SHP77 treated with DMSO at 0.1 percent for 48 hours (cell line): ENCODE measurements at places on chromosomes 3 and 15.

DNA sequence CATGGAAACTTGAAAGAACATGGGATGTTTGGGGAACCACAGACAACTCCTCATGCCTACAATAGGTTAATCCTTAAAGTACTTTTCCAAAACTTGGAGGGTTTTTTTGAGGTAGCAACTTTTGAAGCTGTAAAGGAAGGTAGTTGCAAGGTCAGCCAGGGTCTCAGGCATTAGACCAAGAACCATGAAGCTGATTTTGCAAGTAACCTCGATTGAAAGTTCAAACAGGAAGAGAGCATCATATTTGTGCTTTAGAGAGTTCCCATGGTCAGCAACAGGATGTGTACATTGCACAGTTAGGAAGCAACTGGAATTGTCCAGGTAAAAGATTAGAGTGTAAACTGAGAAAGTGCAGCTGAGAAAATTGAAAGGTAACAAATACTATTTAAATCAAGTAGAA is 199.8 kb upstream of the NR2F2 start:
- DNase-seq: no peak

- DNase-seq: no peak
Measured at GRCh38 chr3:196609805-196610515, 29.5 kb upstream of the NRROS start.

DNA sequence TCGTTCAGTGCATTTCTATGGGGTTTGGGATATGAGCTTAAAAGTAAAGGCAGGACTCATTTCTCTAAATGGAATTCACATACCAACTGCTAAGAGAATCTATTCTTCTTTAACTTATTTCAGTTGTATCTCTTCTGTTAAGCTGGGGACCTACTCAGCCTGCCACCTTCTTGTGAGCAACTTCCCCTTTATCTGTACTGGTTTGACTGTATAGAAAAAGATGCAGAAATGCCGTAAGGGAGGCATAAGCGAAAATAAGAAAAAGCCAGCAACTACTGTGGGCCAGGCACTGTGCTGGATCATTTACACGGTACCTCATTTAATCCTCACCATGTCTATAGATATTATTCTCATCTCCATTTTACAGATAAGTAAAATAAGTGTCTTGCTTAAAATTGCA is 38.4 kb downstream of the RBMS3 start:
- DNase-seq: no peak

DNA sequence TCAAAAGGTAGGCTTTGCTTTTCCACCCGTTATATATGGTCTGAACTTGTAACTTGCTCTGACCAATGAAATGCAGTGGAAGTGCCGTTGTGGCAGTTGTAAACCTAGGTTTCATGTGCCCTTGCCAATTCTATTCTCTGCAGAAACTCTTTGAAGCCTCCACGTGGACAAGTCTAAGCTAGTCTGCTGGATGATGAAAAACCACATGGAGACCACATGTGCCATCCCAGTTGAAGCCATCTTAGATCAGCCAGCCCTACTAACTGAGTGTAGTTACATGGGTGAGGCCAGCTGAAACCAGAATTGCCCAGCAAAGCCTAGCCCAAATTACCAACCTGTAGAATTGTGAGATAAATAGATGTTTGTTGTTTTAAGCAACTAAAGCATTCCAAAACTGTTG is 183.7 kb upstream of the KCNH8 start:
- no peak for DNase-seq

GRCh38 chr15:70375006-70375431 is 277.3 kb upstream of the TLE3 start:
- no peak for DNase-seq

- DNase-seq: no peak
Measured at GRCh38 chr3:143433787-143434378, 314.3 kb downstream of the CHST2 start.

- DNase-seq: no peak
Measured at GRCh38 chr3:4323246-4324027, 20.3 kb downstream of the SETMAR start.

GRCh38 chr3:13451301-13451673 is 28.8 kb upstream of the HDAC11 start:
- no peak for DNase-seq

DNA sequence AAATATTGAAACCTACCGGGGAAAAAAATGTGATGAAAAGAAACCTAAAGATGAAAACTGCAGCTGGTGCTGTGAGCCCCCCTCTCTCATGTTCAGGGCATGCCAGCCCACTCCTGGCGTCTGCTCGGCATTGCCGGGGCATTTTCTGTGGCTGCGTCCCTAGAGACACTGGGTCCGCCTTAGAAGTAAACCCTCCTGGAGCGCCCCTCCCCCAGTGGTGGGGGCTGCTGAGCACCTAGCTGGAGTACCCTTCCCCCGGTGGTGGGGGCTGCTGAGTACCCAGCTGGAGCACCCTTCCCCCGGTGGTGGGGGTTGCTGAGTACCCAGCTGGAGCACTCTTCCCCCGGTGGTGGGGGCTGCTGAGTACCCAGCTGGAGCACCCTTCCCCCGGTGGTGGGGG is 24.5 kb upstream of the GABRA5 start:
- DNase-seq: no peak

GRCh38 chr3:73502609-73503583 is 121.8 kb downstream of the PDZRN3 start:
- peak; percentile 84 for DNase-seq

GRCh38 chr15:49199666-49200065 is 29.6 kb downstream of the GALK2 start:
- no peak for DNase-seq

- no peak for DNase-seq
Measured at GRCh38 chr15:65695081-65695480, 73.3 kb downstream of the SLC24A1 start.

- no peak for DNase-seq
Measured at GRCh38 chr3:193852901-193853300, 259.9 kb downstream of the OPA1 start.

DNA sequence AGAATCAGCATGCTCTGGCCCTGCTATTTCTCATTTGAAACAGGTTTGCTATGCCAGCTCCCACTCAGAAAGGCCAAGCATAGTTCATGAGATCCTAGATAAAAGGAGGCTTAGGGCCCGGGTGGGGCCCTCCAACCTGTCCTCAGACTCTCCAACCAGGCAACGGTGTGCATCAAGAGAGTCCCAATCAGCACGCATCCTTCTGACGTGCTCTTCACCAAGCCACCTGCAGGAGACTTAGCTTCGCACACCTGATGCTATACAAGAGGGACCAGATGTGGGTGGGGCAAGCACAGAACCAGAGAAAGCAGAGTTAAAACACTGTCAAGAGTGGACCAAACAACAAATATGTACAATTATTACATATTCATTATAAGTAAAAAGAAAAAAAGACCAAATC is 17.3 kb downstream of the STIMATE start:
- DNase-seq: no peak

- no peak for DNase-seq
Measured at GRCh38 chr3:123660900-123661299, 76.0 kb upstream of the HACD2 start.

DNA sequence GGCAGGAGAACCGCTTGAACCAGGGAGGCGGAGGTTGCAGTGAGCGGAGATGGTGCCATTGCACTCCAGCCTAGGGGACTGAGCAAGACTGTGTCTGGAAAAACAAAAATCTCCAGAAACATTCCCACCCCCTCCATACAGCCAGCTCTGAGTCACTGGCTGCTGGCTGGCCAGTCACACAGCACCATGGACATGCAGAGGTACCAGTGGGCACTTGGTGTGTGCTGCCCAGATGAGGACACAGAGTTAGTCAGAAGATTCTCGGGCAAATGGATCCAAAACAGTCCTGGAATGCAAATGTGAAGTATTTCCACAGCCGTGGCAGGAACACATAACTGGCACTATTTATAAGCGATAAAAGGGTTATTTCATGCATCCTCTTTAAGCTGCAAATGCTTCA is 44.6 kb downstream of the BDH1 start:
- DNase-seq: no peak

DNA sequence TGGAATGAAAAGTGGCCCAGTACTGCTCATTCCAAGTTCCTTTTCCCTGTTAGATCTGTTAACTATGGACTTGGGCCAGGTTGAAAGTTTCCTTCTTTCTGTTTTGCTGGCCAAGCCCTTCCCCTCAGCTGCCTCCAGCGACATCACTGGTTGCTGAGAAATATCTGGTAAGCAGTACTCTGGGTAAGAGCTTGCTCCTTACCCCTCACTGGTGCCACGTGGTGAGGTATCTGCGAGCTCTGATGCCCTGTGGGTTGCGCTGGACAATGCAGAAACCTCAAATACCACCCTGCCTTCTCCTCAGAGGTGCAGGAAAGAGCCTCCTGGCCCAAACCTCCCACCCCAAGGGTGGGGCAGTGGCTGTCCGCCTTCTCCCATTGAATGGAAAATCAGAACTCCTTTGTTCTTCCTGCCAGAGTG is 42.9 kb upstream of the APH1B start:
- no peak for DNase-seq

DNA sequence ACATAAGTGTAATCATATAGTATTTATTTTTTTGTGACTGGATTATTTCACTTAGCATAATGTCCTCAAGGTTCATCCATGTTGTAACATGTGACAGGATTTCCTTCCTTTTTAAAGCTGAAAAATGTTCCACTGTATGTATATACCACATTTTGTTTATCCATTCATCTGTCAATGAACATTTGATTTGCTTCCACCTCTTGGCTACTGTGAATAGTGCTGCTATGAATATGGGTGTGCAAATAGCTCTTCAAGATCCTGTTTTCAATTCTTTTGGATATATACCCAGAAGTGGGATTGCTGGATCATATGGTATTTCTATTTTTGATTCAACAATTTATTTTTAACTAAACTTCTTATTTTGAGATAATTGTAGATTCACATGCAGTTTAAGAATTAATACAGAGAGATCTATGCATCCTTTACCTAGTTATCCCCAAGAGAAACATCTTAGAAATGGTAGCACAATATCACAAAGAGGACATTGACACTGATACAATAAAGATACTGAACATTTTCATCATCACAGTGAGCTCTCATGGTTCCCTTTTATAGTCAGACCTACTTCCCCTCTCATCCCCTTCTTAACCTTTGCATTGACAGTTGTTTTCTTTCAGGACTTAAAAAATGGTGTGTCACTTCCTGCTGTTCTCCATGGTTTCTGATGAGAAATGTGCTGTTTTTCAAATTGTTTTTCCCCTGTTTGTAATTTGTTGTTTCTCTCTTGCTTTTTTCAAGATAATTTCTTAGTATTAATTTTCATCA is 90.1 kb downstream of the SATB1 start:
- DNase-seq: no peak

DNA sequence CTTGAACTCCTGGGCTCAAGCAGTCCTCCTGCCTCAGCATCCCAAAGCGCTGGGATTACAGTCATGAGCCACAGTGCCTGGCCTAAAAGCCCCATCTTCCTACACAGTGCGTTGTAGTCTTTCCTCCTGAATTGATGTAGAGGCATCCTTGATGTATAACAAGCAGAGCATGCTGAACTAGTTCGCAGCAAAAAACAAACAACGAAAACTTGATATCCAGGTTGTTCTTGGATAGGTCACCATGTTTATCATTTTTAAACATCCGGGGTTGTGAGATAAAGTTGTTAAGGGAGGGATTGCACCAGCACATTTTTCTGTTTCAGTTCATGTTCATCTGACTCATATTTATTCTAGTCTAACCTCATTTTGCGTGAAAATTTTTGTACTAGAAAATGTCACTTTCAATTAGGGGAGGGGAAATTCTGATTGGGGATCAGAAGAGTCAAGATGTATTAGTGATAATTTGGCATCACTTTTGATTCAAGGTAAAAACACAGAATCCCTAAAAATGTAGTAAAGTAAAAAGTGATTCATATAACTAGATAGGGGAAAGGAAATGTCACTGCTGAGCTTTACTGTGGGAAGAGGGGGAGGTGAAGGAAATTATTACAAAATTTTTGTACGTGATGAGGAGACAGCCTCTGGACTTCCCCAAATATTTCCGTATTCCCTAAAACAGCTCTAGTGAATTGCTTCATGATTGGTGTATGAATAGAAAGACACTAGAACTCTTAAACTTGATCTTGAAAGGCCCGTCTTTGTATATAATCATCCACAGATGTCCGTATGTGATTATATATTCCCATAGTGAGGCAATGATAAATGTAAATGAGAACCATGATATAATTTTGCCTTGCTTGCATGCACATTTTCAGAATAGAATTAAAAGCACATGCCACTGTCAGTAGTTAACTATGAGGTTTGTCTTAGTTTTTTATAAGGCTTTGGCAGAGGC is 22.9 kb downstream of the RAB8B start:
- no peak for DNase-seq

- no peak for DNase-seq
Measured at GRCh38 chr3:188268336-188268735, 114.4 kb downstream of the LPP start.

- DNase-seq: no peak
Measured at GRCh38 chr15:98519767-98520550, 128.4 kb upstream of the IGF1R start.

GRCh38 chr15:41411441-41411840 is 5.5 kb upstream of the RTF1 start:
- no peak for DNase-seq

- no peak for DNase-seq
Measured at GRCh38 chr3:159726231-159726964, 262.2 kb upstream of the IL12A start.

DNA sequence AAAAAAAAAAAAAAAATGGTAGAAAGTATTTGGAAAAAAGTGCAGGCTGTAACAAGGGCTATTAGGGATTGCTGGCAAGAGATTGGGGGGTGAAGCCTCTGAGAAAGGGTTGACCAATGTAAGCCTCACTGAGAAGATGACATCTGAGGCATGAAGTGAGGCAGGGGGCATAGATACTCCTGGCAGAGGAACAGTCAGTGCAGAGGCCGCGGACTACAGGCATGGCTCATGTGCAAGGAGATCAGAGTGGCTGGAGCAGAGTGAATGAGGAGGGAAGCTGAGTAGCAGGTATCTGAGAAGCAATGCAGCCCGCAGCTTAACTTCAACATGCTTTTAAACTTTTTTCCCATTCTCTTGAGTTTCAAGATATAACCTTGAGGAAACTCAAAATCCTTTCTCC is 5.4 kb downstream of the FBXL22 start:
- no peak for DNase-seq

- no peak for DNase-seq
Measured at GRCh38 chr3:13236557-13237173, 163.4 kb upstream of the IQSEC1 start.

DNA sequence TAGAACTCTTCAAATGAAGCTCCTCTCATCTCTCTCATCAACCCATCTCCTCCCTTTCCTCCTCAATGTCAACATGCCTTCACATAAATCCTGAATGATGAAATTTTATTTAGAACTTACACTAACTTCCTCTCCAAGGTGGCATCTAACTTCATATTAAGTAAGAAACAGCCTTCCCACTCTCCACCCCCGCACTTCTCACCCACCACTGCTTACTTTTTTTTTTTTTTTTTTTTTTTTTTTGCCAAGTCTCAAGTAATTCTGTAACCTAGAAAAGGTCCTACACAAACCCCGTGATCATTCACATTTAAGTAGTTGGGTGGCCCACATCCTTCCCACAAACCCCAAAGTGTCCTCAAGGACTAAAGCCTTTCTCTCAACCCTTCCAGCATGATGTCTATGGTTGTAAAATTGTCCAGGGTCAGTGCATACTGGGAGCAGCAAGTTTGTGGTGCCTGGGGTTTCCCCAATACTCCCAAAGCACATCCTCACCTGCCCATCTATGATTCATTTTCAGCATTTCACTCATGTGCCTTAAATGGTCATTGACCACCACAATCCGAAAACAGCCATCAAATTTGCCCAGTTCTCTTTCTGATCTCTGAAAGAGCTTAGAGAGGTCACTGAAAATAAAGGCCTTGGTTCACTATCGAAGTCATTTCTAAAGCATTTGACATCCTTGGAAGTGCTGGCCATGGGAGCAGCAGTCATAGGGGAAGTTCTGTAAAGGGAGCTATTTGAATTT is 47.2 kb downstream of the CD86 start:
- DNase-seq: no peak

- no peak for DNase-seq
Measured at GRCh38 chr15:34896183-34896582, 73.4 kb downstream of the AQR start.
